ENCODE measurements at places on chromosomes 3 and 15.

DNA sequence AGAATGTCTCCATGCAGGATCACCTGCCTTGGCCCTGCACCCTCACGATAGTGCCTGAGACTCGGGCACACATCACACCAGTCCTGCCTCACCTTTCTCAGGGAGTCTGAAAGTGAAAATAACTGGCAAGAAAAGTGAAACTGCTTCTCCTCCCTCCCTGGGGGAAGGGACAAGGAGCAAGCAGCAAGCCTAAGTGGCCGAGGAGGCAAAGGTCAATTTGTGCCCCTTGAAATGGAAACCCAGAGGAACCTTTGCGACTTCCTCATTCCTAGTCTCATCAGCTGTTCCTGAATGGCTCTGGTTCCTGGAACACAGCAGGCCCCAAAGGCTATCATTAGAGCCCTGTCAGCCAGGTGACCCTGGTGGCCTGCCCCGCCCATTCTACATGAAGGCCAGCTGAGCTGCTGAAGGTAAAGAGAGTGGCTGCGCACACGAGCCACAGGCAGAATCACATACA is 28.0 kb upstream of the SLCO2A1 start:
- DNase-seq = no peak
- no peaks in the 10 kb centered on the region for H3K27me3 ChIP-seq
- peaks cover 14% of the 10 kb centered on the region for H3K4me1 ChIP-seq
- no peak overlapping the region for H3K4me3 ChIP-seq

- DNase-seq = peak; percentile 29
- H3K4me1 ChIP-seq = peaks cover 30% of the 10 kb centered on the region
- H3K36me3 ChIP-seq = no peaks in the 10 kb centered on the region
- peak overlapping the region; percentile 72 for H3K4me3 ChIP-seq
- H3K27me3 ChIP-seq = peaks cover 45% of the 10 kb centered on the region
- peak overlapping the region; percentile 73 for H3K27ac ChIP-seq
Measured at GRCh38 chr3:55487381-55488241, 505 bp upstream of the WNT5A start.

DNA sequence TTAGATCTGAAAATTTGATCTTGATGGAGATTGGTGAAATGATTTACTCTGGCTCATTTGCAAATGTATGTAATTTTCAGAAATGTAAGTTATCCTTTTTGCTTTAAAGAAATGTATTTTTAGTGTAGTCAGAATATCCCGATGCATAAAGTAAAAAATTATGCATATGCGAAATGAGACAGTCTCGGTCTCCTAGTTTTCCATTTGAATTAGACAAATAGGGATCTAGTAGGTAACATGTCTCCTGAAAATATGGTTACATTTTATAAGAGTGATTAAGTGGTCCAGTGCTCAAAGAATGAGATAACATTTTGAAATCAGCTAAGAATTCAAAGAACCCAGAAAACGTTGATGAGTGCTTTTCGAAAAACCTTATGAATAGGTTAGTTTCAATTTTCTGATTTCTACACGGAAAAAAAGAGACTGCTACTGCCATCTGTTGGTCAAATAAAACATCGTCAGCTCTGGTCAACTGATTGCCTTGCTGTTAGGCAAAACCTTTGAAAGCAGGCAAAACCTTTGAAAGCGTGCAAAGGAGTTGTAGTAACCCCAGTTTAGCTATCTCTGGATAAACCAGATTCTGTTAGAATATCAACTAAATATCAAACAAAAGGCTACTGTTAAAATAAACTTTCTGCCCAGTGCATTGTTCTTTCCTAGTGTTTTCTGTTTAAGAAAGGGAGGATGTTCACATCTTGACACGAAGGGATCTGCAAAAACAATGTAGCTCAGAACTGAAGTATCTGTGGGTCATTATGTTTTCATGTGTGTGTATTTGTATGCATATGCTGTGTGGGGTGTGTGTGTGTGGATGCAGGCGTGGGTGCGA is 59.3 kb upstream of the CHMP2B start:
- peaks cover 6% of the 10 kb centered on the region for H3K27me3 ChIP-seq
- no peak overlapping the region for H3K27ac ChIP-seq
- peak overlapping the region; percentile 41 for H3K4me3 ChIP-seq
- peak; percentile 15 for DNase-seq
- H3K4me1 ChIP-seq = no peaks in the 10 kb centered on the region
- H3K36me3 ChIP-seq = no peaks in the 10 kb centered on the region

GRCh38 chr3:184908859-184909258 is 96.9 kb downstream of the VPS8 start:
- H3K27ac ChIP-seq = no peak overlapping the region
- no peaks in the 10 kb centered on the region for H3K27me3 ChIP-seq
- H3K4me1 ChIP-seq = peaks cover 13% of the 10 kb centered on the region
- no peak for DNase-seq
- H3K36me3 ChIP-seq = no peaks in the 10 kb centered on the region

DNA sequence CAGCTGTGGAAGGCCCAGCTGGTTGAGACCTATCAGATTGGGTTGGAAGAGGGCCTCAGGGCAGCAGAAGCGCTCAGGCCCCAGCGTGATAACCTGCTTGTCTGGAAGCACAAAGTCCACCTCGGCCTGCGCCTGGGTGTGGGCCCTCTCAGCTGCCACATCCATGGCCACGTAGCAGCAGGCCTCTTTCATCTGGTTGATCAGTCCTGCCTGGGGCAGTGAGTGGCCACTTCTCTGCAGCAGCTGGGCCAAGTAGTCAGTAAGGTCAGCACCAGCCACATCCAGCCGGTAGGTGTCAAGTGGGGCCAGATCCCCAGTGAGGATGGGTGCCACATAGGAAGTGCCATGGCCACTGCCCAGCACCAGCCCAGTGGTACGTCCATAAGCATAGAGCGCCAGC is 3.9 kb upstream of the CAMKV start:
- H3K4me3 ChIP-seq = no peak overlapping the region
- DNase-seq = no peak
- H3K36me3 ChIP-seq = no peaks in the 10 kb centered on the region
- peaks cover 11% of the 10 kb centered on the region for H3K4me1 ChIP-seq
- peaks cover 31% of the 10 kb centered on the region for H3K27me3 ChIP-seq
- H3K27ac ChIP-seq = no peak overlapping the region

DNA sequence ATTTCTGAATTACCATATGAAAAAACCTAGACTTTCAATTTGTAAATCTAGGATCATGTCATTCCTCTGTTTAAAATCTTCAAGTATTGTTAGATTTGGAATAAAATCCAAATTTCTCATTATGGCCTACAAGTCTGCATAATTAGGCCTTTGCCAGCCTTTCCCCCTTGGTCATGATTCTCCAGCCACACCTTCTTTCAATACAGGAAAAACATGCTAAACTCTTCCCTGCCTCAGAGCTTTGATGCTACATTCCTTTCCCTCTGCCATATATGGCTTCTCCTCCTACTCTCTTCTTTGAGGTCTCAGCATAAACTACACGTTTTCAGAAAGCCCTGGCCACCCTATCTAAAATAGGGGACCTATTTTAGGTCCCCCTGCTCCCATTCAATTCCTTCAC is 48.5 kb downstream of the TM6SF1 start:
- DNase-seq = no peak
- no peak overlapping the region for H3K4me3 ChIP-seq
- H3K4me1 ChIP-seq = no peaks in the 10 kb centered on the region
- no peak overlapping the region for H3K27ac ChIP-seq
- H3K27me3 ChIP-seq = no peaks in the 10 kb centered on the region
- H3K36me3 ChIP-seq = peaks cover 3% of the 10 kb centered on the region

- H3K36me3 ChIP-seq = no peaks in the 10 kb centered on the region
- DNase-seq = no peak
- H3K27ac ChIP-seq = no peak overlapping the region
- no peaks in the 10 kb centered on the region for H3K4me1 ChIP-seq
Measured at GRCh38 chr15:39013262-39013661, 448.6 kb upstream of the RASGRP1 start.

GRCh38 chr3:50338965-50339364 is 1.7 kb downstream of the RASSF1 start:
- no peak for DNase-seq
- peaks cover 63% of the 10 kb centered on the region for H3K4me1 ChIP-seq
- peak overlapping the region; percentile 82 for H3K4me3 ChIP-seq
- no peaks in the 10 kb centered on the region for H3K27me3 ChIP-seq
- peak overlapping the region; percentile 96 for H3K27ac ChIP-seq

DNA sequence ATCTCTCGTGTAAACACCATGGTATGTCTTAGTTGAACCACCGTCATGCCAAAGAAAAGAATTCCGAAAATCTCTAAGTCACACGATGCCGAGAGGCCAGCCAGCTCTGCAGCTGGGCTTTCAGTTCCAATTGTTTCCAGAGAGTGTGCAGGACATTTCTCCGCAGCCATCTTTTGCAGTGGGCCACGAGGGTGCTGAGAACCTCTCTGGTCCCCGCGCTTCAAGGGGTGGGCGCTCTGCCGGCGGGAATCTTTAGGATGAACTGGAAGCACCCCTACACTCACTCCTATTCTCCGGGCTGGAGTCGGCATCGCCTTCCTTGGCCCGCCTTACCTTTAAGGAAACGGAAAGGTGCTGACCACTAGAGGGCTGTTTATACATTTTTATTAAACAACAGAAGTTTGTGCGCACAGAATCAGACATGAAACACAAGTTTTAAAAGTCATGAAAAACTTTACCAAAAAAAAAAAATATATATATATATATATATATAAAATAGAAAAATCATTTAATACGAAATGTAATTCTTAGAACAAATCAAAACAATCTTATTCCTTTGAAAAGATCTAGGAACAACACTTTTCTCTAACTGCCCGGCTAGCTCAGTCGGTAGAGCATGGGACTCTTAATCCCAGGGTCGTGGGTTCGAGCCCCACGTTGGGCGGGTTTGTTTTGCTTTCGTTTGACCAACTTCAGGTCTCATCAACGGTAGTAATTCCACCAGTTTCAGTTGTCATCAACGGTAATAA is 12.5 kb upstream of the MORF4L1 start:
- H3K4me3 ChIP-seq = peak overlapping the region; percentile 59
- H3K36me3 ChIP-seq = no peaks in the 10 kb centered on the region
- peak; percentile 55 for DNase-seq
- H3K4me1 ChIP-seq = no peaks in the 10 kb centered on the region
- H3K27me3 ChIP-seq = no peaks in the 10 kb centered on the region

GRCh38 chr3:12953201-12953995 is 112.0 kb upstream of the RPL32 start:
- DNase-seq = no peak
- no peaks in the 10 kb centered on the region for H3K27me3 ChIP-seq
- H3K36me3 ChIP-seq = no peaks in the 10 kb centered on the region
- no peak overlapping the region for H3K4me3 ChIP-seq

DNA sequence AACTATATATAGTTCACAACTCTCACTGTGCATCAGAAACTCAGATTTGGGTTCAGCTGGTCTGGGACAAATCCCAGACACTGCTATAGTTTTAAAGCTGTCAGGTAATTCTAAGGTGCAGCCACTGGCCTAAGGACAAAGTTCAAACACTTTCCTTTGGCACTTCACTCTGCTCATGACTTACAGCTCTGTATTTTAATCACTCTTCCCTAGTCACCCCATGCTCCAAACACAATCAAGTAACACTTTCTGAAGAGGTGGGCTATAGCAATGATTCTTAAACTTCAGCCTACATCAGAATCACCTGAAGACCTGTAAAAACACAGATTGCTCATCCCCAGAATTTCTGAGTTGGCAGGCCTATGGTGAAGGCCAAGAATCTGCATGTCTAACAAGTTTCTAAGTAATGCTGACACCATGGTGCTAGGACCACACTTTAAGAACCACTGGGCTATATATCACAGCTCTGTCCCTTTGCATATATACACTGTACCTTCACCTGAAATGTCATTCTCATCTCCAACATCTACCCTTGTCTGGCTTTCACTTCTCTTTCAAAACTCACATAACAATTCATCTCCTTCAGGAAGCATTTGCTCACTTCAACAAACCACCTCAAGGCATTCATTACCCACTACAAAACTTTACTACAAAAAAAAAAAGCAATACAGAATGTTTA is 21.4 kb downstream of the STAG1 start:
- H3K27ac ChIP-seq = no peak overlapping the region
- DNase-seq = no peak
- H3K36me3 ChIP-seq = no peaks in the 10 kb centered on the region
- no peaks in the 10 kb centered on the region for H3K27me3 ChIP-seq
- peaks cover 38% of the 10 kb centered on the region for H3K4me1 ChIP-seq

DNA sequence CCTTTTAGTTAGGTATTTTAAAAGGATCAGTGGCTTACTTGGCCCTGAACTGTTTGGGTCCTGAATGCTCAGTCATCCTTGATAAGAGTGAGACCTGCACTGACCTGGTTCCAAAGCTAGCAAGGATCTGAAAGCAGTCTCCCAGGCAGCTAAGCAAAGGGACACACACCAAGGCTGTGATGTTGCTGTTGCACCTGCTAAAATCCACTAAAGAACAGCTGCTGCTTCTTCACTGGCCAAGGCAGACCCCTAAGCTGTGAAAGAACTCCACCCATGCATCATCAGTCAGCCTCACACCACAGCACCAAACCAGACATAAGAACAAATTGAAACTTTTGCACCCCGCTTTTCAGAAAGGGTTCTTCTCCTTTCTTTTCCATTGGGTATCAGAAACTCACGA is 213.4 kb upstream of the STT3B start:
- no peaks in the 10 kb centered on the region for H3K4me1 ChIP-seq
- H3K36me3 ChIP-seq = no peaks in the 10 kb centered on the region
- no peak for DNase-seq
- H3K27me3 ChIP-seq = no peaks in the 10 kb centered on the region

DNA sequence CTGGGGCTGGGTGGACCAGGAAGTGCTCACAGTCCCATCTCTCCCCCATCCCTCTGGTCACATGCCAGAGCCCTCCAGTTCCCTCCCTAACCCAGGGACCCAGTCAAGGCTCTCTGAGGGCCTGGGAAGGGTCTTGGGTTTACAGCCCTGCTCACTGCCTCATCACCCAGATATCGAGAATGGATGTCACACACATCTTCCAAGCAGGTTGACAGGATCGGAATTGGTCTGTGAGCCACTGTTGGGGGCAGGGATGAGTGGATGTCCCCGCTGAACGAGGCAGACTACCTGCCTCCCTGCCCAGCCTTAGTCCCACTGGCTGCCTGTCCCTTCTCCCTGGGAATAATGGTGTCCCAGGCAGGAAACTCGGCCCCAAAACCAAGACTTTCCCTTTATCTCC is 20.0 kb upstream of the GOLGA6C start:
- no peaks in the 10 kb centered on the region for H3K36me3 ChIP-seq
- no peak overlapping the region for H3K27ac ChIP-seq
- H3K4me1 ChIP-seq = no peaks in the 10 kb centered on the region
- H3K27me3 ChIP-seq = peaks cover 21% of the 10 kb centered on the region
- no peak for DNase-seq

DNA sequence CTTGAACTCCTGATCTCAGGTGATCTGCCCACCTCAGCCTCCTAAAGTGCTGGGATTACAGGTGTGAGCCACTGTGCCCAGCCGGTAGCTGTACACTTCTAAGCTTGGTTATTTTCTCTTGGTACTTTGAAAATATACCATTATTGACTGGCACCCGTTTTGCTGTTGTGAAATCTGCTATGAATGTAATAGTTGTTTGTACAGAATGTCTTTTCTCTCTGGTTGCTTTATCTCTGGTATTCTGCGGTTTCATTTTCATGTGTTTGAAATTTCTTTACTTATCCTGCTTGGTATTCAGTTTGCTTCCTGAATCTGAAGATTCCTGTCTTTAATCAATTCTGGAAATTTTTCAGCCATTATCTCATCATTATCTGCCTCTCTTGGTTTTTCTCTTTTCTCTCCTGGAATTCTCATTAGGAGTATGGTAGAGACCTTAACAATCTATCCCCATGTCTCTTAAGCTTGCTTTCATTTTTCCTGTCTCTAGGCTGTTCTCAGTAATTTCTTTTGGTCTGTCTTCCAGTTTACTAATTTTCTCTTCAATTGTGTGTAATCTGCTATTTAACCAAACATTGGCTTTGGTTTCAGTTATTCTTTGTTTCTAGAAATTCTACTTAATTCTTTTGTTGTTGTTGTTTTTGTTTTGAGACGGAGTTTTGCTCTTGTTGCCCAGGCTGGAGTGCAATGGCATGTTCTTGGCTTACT is 2.8 kb upstream of the PAK2 start:
- no peak overlapping the region for H3K4me3 ChIP-seq
- DNase-seq = no peak
- H3K4me1 ChIP-seq = peaks cover 15% of the 10 kb centered on the region
- H3K36me3 ChIP-seq = peaks cover 23% of the 10 kb centered on the region
- H3K27ac ChIP-seq = no peak overlapping the region
